ENCODE measurements at places on chromosomes 12 and 14. TPM values are rescaled to one million over a fixed set of nuclear protein-coding genes. Genes with fewer than 3 reads are reported as not detected.

GRCh38 chr12:39912211-39912980, 193.5 kb downstream of the SLC2A13 start:
- no peaks in the 10 kb centered on the region for H3K36me3 ChIP-seq
- DNase-seq: no peak
- no peaks in the 10 kb centered on the region for H3K4me1 ChIP-seq
- H3K4me3 ChIP-seq: no peak overlapping the region
- no peak overlapping the region for H3K27ac ChIP-seq

DNA sequence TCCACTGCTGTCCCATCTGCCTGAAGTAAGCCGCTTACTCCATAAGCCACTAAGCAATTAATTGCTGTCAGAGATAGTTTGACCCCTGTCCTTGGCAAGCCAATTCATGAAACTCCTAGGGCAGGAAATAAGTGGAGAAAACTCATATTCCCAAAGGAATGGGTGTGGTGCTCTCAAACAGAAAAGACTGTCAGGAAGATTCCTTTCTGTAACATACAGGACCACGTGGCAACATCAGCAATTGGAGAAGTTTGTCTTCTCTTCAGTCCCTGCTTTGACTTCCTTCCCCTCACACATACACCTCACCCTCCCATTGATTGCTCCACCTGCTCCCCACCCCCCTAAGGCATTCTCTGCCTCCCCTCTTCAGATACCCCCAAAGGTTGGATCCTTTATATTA, 36.2 kb upstream of the MDM1 start:
- H3K36me3 ChIP-seq: no peaks in the 10 kb centered on the region
- peaks cover 7% of the 10 kb centered on the region for H3K4me1 ChIP-seq
- no peak overlapping the region for H3K27ac ChIP-seq
- no peaks in the 10 kb centered on the region for H3K27me3 ChIP-seq
- DNase-seq: no peak
- H3K4me3 ChIP-seq: no peak overlapping the region

- no peaks in the 10 kb centered on the region for H3K27me3 ChIP-seq
- no peaks in the 10 kb centered on the region for H3K36me3 ChIP-seq
- DNase-seq: no peak
- H3K4me1 ChIP-seq: no peaks in the 10 kb centered on the region
- no peak overlapping the region for H3K4me3 ChIP-seq
Observed at GRCh38 chr14:91392623-91393303, 24.9 kb downstream of the CCDC88C start.

PNN gene
- total RNA-seq: 20.1 TPM
